ENCODE measurements at places on chromosomes 11 and 22.

- DNase-seq, result no peak
Observed at GRCh38 chr22:44005524-44005923, 18.6 kb upstream of the PARVB start.

DNA sequence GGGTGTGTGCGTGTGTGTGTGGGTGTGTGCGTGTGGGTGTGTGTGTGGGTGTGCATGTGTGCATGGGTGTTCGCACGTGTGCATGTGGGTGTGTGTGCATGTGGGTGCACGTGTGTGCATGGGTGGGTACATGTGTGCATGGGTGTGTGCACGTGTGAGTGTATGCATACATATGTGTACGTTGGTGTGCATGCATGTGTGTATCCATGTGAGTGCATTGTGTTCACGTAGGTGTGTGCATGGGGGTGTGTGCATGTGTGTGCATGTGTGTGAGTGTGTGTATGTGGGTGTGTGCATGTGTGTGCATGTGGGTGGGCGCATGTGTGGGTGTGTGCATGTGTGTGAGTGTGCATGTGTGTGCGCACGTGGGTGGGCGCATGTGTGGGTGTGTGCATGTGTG lies 19.9 kb upstream of the APOBEC3A start:
- no peak for DNase-seq

DNA sequence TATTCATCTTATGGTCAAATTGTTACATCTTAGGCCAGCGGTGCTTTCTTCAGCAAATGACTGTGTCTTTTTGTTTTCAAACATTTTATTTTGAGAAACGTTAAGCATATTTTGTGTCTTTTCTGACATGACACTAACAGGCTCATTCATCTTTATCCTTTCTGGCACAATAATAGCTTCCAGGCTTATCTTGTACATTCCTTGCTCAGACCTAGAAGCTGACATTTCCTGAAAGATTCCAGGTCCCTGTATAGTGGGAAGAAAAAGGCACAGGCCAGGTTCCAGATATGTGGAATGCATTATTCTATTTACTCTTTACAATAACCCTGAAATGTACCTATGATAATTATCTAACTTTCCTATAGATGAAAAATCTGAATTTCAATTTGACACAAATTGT lies 379.1 kb upstream of the B3GAT1 start:
- no peak for DNase-seq

DNA sequence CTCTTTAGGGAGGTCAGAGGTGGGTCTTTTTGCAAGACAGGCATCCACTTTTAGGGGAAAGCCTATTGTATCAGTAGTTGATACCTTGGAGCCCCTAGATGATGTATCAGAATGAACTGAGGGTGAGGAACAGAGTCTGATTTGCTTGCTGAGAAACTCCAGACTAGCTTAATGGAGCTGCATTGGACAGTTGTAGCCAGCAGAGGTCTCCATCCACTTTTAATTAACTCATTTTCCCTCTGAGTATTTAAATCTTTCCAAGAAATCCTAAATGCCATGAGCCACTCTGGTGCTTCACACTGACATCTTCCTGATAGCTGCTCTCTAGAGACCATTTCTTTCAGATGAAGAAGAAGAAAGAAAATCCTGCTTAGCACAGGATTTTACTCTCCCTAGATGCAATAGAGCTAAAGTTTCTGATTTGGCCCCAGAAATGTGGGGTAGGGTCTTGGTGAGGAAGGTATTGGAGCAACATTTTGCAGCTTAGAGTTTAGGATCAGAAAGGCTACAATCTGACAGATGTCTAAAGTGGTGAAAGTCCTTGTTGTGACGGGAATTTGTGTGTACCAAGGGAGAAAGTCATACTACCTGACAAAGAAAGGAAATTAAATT lies 38.0 kb downstream of the EXT2 start:
- peak; percentile 11 for DNase-seq

DNA sequence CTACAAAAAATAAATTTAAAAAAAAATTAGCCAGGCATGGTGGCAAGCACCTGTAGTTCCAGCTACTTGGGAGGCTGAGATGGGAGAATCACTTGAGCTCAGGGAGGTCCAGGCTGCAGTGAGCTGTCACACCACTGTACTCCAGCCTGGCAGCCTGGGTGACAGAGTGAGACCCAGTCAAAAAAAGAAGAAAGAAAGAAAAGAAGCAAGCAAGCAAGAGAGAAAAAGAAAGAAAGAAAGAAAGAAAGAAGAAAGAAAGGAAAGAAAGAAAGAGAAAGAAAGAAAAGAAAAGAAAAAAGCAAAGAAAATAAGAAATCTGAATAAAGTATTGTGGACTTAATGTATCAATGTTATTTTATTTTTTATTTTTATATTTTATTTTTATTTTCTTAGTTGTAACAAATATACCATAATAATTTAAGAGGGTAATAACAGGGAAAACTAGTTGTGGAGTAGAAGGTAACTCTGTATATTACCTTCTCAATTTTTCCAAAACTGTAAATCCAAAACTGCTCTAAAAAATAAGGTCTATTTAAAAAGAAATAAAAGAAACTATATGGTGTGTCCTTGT lies 1.1 kb upstream of the ZNF215 start:
- DNase-seq, result no peak

- DNase-seq, result no peak
Observed at GRCh38 chr22:38426628-38427027, 28.4 kb downstream of the KCNJ4 start.

DNA sequence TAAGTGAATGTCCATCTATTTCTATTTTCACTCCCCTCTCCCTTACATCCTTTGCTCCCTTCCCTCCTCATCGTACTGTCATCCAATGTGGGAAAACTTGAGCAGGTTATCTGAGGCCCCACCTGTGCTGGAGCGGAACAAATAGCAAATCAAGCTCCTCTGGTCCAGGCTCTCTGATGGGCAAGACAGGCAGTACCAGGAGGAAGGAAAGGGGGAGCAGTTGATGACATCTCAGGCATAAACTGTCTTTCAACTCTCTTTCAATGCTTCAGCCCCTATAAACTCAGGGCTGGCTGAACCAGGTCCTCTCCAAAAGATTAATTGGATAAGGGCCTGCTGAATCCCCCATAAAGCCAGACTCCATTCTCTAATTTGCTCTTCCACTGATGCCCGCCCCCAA lies 1.5 kb upstream of the CCKBR start:
- no peak for DNase-seq

GRCh38 chr11:88544656-88545280 lies 207.2 kb upstream of the CTSC start:
- DNase-seq, result no peak

- DNase-seq, result no peak
Observed at GRCh38 chr11:118910309-118911112, 15.2 kb downstream of the BCL9L start.

- no peak for DNase-seq
Observed at GRCh38 chr11:44819346-44819745, 92.6 kb downstream of the TSPAN18 start.

GRCh38 chr22:38886333-38886732 lies 14.3 kb upstream of the CBX6 start:
- DNase-seq, result no peak
